Cerebellar cortex (tissue), 1 donor: ENCODE measurements at places on chromosomes 13 and 19.

GRCh38 chr13:46552889-46553520 lies at the start of gene LRCH1:
Gene LRCH1 (plus strand): TSS chr13:46553170. CDS start chr13:46553397, 227 bp downstream.
- peak; percentile 83 for DNase-seq

DNA sequence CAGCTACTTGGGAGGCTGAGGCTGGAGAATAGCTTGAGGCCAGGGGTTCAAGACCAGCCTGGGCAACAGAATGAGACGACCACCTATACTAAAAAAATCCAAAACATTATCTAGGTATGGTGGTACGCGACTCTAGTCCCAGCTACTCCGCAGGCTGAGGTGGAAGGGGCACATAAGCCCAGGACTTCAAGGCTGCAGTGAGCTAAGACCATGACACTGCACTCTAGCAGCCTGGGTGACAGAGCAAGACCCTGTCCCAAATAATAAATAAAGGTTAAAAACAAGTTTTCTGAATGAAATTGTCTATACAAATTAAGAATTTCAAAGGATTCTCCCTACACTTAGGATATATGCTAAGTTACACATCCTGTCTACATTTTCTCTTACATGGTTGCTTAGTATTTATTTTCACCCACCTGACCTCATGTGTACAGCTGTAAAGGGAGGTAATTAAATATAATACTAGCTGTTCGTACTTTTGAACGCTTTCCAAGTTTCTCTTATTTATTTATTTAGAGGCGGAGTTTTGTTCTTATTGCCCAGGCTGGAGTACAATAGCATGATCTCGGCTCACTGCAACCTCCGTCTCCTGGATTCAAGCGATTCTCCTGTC lies 1.6 kb downstream of the SLC25A30 start:
- DNase-seq = no peak

- DNase-seq = no peak
Observed at GRCh38 chr19:2329501-2329916, 1.0 kb downstream of the SPPL2B start.

DNA sequence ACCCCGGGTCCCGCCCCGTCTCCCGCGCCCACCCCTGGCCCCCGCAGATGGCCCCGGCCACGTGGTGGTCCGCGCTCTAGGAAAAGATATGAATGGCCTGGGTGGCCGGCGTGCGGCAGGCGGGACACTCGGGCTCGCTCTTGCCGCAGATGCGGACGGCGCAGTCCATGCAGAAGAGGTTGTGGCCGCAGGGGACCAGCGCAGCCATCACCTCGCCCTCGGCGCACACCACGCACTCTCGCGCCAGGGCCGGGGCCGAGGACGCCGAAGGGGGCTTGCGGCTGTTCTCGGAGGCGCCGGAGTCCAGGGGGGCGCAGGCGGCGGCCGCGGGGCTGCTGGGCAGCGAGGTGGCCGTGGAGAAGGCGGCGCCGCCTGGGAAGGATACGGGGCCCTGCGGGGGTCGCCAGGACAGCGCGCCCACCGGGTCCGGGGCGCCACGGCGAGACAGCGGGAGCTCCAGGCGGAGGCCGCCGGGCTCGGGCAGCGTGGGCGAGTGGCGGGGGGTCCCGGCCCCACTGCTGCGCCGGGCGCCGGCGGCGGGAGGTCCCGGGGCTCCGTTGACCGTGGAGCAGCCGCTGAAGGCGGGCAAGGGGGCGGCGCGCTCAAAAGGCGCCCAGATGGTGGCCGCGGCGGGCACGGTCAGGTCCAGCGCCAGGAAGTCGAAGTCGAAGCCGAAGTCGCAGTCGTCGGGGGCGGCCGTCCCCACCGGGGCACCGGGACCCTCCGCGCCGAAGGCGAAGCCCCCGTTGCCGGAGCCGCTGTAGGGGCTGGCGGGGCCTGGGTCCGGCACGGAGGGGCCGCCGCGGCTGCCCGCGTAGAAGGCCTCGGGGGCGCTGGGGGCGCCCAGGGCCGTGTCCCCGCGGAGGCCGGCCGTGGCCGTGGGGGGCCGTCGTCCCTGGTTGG lies 12.4 kb downstream of the MEX3D start:
- DNase-seq = no peak

DNA sequence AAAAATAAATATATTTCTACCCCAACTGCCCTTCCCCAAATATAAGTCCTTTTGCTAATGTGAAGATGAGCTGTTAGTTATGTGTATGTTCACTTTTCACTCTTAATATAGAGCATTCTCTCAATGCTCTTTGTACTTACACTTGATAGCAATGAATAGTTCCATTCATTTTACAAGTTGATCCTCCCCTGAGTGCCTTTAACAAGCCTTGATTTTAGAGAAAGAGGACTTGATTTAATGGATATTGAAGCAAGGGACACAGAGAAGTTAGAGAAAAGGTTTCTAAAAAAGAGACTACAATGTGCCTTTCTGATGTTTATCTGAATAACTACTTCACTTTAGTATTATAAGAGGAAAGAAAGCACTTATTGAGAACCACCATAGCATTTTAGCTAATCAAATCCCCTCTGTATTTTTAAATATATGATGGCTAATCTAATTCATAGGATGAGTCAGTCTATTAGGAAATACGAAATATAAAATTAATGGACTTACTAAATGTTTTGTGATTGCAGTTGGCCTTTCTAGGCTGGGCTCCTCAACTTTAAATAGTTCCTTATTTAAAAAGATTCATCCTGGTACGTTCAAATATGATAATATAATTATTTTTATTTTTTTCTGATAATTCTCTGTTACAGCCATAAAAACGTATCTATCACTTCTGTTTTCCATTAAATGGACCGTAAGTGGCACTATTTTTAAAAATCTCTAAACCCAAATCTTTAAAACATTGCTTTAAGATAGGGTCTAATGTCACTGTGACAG lies 1097.8 kb upstream of the SLC10A2 start:
- no peak for DNase-seq

DNA sequence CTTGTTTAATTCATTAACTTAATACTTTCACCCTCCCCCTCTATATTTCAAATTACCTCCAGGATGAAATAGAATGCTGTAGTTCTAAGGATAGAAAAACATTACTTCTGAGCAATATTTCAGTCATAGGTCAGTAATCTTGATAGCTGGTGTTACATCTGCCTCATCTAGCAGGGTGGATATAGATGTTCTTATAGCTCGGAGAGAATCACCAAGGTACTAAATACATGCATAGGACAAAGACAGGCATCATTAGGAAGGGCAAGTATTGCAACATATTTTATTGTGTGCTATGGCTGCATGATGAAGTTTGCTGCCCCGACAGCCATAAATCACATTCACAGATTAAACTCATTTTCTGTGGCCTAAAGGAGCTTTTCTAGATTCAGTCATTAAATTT lies 601.0 kb downstream of the FGF9 start:
- no peak for DNase-seq

- no peak for DNase-seq
Observed at GRCh38 chr13:98994896-98995295, 17.0 kb upstream of the DOCK9 start.

- DNase-seq = no peak
Observed at GRCh38 chr13:34419025-34419424, 523.0 kb upstream of the NBEA start.

DNA sequence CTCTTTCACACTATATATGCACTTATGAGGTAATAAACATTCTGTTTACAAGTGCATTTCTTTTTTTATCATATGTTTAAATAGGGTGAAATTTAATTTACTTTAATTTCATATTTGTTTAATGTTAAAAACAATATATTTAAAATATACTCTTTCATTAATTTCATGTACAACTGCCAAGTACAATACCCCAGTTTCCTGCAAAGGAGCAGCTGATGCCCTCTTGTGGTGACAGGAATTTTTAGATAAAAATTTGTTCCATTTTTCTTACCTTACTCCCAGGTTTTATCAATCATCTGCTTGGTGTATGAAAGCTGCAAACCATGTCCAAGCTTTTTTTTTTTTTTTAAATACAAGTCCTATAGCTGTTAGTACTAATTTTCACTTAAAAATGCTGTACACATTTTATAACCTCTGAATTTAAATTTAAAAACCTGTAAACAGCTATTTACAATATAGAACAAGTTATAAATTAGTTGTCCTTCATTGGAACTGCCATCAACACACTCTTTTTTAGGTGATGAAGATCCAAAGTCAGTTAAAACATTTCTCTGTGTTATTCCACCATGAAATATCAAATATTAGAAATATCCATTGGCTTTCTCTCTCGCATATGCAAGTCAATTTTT lies 4.9 kb downstream of the PCDH20 start:
- peak; percentile 5 for DNase-seq

DNA sequence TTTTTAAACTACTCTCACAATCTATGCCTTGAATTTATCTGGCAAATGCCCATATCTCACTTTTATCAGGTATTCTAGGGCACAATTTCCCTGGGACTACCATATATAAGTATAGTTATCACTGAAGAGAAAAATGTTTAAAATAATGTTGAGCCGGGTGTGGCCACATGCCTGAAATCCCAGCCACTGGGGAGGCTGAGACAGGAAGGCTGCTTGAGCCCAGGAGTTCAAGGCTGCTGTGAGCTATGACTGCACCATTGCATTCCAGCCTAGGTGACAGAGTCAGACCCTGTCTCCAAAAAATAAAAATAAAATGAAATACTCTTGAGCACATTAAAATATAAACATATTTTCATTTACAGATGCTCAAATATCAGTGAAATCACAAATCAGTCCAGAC lies 4.1 kb downstream of the KATNAL1 start:
- no peak for DNase-seq

DNA sequence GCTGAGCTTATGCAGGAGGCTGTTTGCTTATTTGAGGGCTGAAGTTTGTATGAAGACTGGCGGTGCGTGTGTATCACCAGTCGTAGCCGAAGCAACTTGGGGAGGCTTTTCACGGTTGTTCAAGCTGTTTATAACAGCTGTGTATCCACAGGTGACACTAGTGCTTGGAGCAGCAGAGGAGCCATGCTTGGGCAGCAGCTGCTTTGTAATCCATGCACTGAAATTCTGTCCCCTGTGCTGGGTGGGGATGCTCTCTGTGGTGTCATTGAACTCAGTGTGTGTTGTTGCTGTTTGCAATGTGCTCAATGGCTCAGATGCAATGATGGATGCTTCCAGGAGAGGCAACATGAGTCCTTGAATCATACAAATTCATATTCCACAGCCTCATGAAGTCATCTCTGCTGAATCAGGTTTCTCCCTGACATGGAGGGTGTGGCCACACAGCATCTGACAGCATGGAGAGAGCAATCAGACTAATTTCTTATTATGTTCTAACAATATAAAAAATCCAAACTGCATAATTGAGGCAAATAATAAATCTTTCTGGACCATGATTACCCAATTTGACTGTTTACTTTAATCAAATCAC lies 18.8 kb upstream of the GTF3A start:
- no peak for DNase-seq

DNA sequence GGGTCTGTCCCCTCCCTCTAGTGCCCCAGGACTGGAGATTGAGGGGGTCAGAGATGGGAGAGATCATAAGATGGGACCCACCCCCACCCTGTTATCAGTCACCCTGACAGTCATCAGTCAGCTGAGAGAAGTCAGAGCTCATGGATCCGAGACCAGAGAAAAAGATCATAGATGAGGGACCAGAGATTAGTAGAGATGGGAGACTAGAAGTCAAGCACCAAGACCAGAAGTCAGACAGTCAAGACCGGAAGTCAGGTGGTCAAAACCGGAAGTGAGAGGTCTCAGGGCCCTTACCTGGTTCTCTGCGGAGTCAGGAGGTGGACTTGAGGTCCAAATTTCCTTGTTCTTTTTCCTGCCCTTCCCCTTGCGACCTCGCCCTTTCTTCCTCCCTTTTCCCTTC lies 7.0 kb downstream of the COL5A3 start:
- DNase-seq = no peak

- no peak for DNase-seq
Observed at GRCh38 chr13:29893438-29893837, 43.0 kb upstream of the UBL3 start.

DNA sequence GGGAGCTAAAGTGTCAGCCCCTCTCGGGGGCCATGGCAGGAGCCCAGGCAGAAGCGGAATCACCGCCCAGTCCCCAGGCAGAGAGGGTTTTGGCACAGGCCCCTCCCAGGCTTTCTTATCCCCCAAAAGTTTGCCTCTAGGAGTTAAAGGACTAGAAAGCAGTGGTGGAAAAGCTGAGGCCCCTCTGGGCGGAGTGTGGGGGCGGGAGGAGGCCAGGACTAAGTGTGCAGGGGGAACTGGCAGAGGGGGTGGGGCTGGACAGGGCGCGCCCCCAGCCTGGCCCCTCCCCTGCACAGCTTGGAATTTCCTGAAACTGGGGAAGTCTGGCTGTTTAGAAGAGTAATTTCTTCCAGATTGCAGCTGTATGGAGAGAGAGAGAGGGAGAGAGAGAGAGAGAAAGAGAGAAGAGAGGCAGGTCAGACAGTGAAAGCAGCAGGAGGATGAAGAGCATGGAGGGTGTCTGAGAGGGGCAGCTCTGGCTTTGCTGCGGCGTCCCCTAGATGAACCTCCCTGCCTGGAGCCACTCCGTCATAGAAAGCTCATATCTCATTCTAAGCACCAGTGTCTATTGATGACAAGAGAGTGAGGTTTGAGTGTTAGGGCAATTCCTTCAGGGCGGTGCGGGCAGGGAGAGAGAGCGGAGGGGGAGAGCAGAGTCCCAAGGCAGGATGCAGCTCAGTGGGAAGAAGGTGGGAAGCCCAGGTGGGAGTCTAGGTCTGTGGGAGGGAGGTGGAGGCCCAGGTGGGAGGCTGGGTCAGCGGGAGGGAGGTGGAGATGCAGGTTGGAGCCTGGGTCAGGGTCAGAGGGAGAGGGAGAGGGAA lies at the start of gene CDC42EP5:
Gene CDC42EP5 (minus strand): TSS at position 226 of the 821 bp plus-strand sequence. CDS start 7,749 bp downstream, outside the sequence.
- peak; percentile 64 for DNase-seq

DNA sequence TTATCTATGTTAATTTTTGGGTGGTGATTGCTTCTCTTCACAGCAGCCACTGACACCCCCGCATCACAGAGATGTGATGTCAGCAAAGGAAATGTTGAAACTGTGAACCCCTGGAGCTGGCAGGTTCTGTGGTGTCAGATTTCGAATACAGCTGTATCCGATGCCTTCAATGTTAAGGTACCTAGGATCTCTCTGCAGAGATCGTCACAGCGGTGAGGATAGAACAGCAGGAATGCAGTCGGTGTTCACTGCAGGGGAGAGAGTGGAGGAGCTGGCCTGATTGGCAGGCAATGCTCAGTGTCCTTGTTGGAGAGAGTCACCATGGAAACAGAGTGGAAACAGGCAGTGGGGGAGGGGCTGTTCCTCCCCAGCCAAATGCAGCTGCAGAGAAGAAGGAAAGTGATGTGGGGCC lies 79.5 kb upstream of the ZNF835 start:
- DNase-seq = peak; percentile 14

DNA sequence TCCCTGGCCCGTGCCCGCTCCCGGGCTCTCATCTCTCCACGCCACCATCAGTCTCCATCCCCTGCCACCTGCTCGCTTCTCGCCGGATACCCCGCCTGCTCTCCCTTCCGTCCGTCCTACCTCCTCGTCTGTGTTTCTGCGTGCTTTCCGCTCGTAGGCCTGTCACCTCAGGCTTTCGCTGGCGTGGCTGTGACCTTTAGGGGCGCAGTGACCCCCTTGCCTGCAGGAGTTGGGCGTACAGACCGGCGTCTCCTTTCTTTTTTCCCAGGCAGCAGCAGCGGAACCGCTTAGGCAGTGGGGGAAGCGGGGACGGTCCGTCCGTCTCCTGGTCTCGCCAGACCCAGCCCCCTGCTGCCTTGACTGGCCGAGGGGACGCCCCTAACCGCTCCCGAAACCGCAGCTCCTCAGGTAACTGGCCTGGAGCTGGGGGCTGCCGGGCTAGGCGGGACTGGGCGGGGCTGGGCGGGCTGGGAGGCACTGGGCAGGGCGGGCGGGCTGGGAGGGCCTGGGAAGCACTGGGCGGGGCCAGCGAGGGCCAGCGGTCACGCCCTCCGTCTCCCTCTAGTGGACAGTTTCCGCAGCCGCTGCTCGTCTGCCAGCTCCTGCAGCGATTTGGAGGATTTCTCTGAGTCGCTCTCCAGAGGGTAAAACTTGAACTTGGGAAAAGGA lies 6.3 kb downstream of the PGLYRP1 start:
- DNase-seq = peak; percentile 82

GRCh38 chr19:17158584-17158983 lies 56.6 kb upstream of the USE1 start:
- DNase-seq = no peak
